ENCODE measurements at places on chromosomes 7 and 10.

- no peak for DNase-seq
Measured at GRCh38 chr7:28784171-28784902, 173.8 kb downstream of the TRIL start.

GRCh38 chr7:76074972-76075370 lies 27.1 kb downstream of the MDH2 start:
- DNase-seq: no peak

DNA sequence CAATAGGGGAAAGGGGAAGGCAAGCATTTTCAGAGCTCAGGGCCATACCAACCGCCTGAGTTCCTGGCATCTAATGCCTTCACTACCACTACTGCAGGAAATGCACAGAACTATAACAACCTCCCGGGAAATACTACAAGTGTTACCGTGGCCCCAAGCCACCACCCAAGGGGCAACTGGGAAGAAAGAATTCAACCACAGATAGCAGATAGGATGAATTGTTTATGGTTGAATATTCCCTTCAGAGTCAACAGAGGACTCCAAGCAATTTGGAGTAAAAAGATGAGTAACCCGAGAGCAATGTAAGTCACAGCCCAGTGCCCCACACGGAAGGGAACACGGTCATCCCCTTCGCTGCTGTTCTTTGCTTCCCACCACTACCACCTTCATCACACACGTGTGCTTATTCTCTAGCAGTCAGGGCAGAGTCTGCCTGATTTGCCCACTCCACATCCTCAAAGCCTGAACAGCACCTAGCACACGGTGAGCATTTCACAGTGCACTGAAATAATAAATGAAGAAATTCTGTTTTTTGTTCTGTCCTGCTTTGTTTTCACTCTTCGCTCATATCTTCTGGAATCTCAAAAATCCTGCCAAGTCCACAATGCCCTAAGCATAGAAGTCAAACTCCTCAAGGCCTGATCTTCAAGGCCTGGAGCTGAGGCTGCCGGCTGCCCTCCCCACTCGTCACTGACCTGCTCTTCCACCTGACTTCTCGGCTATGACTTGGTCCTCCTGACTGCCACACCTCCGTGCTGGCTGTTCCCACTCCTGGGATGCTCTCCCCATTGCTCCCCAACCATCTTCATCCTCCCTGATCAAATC lies 221.1 kb downstream of the KCNMA1 start:
- no peak for DNase-seq

DNA sequence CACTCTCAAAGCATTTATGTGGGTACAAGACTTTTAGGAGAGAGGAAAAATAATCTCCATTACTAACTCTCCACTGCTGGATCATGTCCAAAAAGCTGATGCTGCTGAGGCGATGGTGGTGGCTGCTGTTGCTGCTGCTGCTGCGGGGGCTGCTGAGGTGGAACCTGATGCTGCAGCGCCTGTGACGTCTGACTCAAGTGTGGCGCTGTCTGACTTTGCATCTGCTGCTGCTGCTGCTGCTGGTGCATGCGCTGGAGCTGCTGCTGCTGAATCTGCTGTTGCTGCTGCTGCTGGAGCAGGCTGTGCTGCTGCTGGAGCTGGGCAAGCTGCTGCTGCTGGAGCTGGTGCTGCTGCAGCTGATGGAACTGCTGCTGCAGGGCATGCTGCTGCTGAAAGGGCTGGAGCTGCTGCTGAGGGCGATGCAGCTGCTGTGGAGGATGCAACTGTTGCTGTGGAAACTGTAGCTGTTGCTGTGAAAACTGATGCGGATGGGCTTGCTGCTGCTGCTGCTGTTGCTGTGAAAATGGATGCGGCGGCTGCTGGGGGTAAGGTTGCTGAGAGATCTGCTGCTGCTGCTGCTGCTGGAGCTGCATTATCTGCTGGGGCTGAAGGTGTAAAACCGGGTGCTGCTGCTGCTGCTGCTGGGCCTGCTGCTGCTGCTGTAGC lies 34.5 kb downstream of the PAXIP1 start:
- DNase-seq: no peak

DNA sequence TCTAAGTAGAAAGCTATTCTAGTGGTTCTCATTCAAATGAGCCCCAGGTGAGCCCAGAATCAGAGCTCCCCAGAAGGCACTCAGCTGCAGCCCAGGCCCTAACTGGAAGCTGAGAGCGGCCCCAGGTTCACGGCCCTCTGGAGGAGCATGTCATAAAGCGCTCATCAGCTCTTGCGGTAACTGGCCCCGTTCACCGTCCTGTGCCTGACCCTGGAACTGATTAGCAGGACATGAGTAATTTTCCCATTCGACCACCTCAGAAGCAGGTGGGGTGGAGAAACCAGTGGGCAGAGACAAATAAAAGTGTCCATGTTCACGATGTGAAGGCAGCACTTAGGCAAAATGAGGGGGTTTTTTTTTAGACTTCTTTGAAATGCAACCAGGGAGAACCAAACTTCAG lies 136.1 kb upstream of the LYZL2 start:
- no peak for DNase-seq
